ENCODE measurements at places on chromosomes 5 and 9.
A peak's percentile ranks its signal among the peaks of the same experiment; 100 is the strongest.

DNA sequence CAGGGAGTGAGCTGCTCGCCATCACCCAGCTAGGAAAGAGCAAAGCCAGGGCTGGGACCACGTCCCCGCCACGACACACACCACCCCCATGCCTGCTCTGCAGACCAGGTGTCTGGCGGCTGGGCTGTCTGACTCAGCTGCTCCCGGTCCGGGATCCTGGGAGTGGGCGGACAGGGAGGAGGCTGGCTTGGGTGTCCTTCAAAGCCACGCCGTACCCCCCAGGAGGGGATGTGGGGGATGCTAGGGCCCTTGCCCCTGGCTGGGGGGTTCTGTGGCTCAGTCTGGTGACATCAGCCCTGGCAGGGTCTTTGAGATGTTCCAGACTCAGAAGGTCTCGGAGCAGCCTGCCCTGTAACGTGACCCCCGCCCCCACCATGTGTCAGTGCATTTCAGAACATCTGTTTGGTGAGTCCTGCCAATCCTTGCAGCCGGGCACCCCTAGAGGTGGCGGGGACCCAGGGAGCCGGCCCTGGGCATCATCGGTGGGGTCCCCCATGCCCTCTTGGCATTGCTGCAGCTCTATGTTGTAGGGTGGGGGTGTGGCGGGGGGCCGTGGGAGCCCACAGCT, 62.3 kb downstream of the HMCN2 start:
- no peak for DNase-seq

- DNase-seq, result no peak
Observed at GRCh38 chr5:173645890-173646574, 29.6 kb upstream of the BOD1 start.

DNA sequence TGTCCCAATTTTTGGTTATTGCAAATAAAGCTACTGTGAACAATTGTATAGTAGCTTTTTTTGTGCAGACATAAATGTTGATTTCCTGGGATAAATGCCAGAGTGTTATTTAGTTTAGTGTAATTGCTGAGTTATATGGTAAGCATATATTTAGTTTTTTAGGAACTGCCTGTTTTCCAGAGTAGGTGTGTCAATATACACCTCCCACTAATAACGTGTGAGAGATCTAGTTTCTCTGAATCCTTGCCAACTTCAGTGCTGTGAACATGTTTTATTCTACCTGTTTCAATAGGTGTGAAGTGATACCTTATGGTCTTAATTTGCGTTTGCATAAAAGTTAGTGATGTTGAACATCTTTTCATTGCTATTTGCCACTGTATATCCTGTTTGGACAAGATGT, 9.1 kb upstream of the OR2S2 start:
- no peak for DNase-seq

GRCh38 chr5:126868338-126869004, 91.5 kb downstream of the LMNB1 start:
- no peak for DNase-seq

GRCh38 chr9:90504486-90504885, 138.1 kb downstream of the DIRAS2 start:
- DNase-seq, result no peak

GRCh38 chr5:179343719-179344430, 1.4 kb downstream of the ADAMTS2 start:
- DNase-seq, result no peak

GRCh38 chr5:53445569-53445968, 34.9 kb upstream of the FST start:
- DNase-seq, result no peak

- no peak for DNase-seq
Observed at GRCh38 chr5:156716591-156717380, 133.3 kb upstream of the PPP1R2B start.

GRCh38 chr9:21590058-21590996, 108.2 kb upstream of the IFNE start:
- DNase-seq, result no peak

DNA sequence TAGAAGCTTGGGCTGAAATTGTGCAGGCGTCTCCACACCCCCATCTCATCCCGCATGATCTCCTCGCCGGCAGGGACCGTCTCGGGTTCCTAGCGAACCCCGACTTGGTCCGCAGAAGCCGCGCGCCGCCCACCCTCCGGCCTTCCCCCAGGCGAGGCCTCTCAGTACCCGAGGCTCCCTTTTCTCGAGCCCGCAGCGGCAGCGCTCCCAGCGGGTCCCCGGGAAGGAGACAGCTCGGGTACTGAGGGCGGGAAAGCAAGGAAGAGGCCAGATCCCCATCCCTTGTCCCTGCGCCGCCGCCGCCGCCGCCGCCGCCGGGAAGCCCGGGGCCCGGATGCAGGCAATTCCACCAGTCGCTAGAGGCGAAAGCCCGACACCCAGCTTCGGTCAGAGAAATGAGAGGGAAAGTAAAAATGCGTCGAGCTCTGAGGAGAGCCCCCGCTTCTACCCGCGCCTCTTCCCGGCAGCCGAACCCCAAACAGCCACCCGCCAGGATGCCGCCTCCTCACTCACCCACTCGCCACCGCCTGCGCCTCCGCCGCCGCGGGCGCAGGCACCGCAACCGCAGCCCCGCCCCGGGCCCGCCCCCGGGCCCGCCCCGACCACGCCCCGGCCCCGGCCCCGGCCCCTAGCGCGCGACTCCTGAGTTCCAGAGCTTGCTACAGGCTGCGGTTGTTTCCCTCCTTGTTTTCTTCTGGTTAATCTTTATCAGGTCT, at the start of gene C9orf72:
TSS of gene C9orf72 (minus strand) at position 564 of the 716 bp plus-strand sequence. CDS start 6,361 bp downstream, outside the sequence.
- peak; percentile 82 for DNase-seq

- no peak for DNase-seq
Observed at GRCh38 chr9:101387871-101388506, 3.2 kb upstream of the BAAT start.

GRCh38 chr5:154923441-154924430, 14.3 kb downstream of the GEMIN5 start:
- DNase-seq, result no peak

GRCh38 chr5:179553875-179554274, 3.5 kb downstream of the RUFY1 start:
- no peak for DNase-seq

DNA sequence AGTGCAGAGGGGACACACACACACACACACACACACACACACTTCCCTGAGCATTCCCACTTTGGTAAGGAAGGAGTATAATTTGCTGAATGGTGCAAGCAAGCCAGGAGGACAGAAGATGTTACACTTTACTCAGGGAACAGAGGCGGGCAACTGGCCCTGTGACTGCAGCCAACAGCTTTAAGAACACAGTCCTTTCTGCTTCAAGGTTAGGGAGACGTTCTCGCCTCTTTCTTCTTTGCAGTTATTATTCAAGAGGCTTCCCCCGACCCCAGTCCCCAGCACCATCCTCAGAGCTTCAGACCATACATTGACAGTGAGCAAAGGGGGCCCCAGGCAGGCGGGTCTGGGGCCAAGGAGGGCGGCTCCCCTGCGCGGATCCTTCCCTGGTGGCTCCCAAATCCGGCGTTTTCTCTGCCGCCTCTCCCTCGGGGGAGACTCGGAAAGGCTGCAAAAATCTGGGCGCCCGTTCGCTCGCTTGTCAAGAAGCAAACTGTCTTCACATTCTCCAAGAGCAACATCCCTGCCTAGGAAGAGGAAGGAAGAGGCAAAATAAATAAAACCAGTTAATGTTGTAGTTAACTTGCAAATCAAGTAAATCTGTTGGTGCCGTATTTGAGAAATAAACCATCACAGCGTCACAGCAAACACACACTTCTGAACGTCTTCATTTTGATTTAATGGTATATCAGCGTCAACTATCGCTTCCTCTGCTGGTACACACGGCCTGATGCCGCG, 3.8 kb upstream of the LHX2 start:
- DNase-seq, result no peak

GRCh38 chr9:7094052-7094451, 336.3 kb downstream of the KDM4C start:
- DNase-seq, result no peak

DNA sequence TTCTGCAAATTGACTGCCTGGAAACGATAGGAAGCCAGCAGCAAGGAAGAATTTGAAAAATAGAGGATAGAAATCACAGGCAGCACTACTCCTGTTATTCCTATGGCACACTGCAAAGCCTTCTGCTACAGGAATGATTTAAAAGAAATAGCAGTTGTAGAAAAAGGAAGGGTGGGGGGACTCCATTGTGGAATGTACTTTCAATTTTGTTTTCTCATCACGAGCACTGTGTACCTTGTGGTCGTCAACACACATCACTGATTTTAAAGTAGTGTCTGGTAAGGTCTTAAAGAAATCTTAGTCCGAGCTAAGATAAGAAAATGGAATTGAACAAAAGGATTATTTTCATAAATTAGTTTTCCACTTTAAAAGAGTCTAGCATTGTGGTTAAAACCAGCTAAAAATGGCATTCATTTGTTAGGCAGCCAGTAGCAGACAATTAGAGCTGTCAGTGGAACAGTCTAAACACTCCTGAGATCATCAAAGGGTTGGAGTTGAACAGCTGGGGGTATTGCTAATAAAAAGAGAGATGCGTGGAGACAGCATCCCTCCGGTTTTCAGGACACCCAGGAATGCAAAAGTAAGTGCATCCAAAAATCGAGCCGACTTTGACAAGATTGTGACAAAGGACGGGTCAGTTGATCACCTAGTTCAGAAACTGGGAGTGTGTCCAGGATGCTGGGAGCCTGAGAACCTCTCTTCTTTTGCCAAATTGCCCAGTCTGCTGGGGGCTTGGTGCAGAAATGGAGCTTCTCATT, 97.8 kb upstream of the WWC1 start:
- DNase-seq, result no peak

GRCh38 chr5:43040287-43041098, at the start of gene ANXA2R:
TSS of gene ANXA2R (minus strand) at chr5:43040319. CDS start at chr5:43040046, 273 bp downstream.
- peak; percentile 79 for DNase-seq

DNA sequence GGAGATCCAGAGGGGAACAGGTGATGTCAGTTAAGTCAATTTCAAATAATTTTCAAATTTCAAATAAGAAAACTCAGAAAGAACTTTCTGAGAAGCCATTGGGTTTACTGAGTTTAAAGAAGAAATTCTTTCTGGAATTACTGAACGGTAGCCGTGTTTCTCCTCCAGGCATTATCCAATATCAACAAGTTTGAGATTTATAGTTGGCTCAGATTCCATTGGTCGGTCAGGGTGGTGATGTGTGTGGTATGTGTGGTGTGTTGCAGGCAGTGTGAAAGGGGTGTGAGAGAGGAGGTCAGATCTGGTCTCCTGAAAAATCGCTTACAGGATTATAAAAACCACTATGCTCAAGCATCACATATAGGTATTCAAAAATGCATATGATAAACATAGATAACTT, 60.1 kb downstream of the PDE4D start:
- no peak for DNase-seq

DNA sequence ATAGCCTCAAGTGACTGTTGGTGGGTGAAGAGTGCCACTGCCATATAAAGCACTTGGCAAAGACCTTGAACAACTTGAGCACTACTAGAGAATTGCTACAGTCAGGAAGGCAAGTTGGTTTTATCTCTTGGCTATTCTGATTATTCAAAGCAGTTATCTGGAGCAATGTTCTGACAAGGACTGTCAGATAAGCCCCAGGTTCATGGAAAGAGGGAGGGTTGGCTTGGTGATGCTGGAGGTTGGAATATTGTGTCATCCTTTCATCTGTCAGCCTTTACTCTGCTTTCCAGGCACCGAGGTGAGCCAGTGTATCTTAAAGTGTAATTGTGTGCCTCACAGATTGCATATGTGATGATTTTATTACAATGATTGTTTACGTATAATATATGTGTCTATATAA, 548.4 kb upstream of the ZNF608 start:
- no peak for DNase-seq

- DNase-seq, result no peak
Observed at GRCh38 chr5:32505756-32506155, 61.2 kb upstream of the ZFR start.
